ENCODE measurements at places on chromosomes 1 and 21.

DNA sequence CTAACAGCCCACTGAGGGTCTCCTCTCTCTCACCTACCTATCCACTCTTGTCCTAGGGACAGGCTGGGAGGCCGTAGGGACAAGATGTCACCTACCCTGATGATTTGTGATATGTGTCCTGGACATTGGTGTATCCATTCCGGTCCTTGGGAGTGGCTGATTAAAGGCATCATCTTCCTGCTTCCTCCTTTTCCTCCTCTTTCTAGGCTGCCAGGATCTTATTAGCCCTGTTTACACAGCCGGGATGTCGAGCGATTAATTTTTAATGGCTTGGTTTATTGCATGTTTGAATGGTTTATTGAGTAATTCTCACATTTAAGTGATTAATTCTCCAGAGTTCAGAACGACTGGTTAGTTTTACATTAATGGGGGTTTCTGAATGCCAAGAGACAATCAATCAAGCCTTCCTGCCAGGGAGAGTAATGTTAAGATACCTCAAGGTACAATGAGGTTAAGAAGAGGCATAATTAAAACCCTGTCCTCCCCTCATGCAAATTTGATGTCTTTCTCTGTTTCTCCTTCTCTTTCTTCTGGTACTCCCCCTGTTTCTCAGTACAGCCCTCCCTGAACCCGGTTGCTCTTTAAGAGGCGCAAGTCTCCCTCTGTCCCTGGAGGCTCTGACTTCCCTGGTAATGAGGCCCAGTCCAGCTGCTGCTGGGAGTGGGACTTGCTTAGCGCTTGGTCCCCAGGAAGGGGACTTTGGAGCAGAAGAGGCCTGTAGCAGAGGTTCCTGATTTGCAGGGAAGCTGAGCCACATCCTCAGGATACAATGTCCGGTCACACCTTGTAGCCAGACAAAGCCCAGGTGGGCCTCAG, 50.9 kb downstream of the ACTL8 start:
- DNase-seq, result no peak

DNA sequence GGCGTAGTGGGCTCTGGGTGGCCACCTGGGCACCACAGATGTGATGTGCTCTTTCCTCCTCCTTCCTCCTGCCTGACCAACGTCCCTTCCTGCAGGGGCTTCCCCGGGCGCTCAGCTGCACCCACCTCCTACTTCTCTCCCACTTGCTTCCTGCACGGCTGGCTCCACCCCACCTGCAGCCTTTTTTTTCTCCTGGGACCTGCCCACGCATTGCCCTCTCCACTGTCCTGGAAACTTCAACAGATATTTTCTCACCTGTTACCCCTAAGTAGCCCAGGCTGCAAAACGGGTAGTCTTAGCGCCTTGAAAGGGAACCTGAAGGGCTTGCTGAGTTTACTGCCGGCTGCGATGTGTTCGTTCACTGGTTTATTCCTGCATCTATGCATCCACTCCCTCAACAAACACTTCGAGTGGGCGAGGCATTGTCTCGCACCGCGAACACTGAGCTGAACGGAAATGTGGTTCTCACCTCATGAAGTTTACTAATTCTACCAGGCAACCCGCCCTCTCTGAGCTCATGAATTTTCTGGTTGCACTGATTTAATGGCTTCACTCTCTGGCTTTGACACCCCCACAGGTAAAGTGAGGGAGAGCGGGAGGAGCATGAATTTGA, 23.6 kb downstream of the ZBTB18 start:
- DNase-seq, result peak; percentile 63

DNA sequence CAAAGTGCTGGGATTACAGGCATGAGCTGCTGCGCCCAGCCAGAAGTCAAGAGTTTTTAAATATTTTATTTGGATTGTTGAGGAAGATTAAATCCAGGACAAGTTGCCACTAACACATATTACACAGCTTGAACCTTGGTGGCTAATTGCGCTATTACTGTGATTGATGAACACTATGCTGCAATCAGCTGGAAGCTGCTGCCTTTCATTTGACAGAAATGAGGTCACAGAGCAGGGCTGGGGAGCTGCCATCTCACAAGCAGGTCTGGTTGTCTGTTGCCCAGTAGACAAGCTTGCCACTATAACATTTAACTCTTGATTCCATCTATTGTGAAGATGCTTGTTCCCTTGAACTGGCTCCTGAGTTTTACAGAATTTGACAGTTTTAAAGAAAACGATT, 37.4 kb upstream of the NRDC start:
- no peak for DNase-seq

- DNase-seq, result no peak
Measured at GRCh38 chr21:32410916-32411315, 1.6 kb upstream of the EVA1C start.

DNA sequence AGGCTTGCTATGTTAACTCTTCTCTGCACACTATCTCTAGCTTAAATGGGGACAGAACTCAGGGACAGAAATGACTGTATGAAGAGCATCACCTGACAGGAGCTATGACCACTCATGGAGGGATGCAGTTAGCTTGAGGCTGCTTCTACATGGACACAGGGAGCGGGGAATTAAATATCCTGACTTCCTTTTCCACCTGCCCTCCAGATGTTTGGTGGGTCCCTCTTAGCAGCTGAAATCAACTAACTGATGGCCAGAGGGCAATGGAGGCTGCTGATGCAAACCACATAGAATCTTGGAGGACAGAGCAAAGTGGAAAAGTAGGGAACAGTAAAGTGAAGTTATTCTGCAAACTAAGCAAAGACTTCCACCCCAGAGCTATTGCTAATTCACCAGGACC, 214.1 kb downstream of the USH2A start:
- no peak for DNase-seq

DNA sequence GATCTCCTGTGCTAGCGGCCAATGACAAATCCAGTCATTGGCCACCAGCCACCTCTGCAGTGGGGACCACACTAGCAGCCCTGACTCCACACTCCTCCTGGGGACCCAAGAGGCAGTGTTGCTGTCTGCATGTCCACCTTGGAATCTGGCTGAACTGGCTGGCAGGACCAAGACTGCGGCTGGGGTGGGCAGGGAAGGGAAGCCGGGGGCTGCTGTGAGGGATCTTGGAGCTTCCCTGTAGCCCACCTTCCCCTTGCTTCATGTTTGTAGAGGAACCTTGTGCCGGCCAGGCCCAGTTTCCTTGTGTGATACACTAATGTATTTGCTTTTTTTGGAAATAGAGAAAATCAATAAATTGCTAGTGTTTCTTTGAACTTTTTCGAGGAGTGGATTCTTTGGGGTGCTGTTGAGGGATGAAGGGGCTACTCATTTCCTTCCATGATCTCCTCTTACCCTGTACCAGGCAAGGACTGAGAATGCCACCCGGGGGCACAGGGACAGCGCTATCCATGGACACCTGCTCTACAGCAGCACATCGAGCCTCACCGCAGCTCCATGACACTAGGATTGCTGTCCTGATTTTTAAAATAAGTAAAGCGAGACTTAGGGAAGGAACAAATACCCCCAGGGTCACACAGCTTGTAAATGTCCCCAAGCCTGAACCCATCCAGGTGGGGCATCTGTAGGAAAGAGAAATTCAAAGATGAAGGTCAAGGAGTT, 44.7 kb downstream of the TNNT2 start:
- DNase-seq, result no peak

DNA sequence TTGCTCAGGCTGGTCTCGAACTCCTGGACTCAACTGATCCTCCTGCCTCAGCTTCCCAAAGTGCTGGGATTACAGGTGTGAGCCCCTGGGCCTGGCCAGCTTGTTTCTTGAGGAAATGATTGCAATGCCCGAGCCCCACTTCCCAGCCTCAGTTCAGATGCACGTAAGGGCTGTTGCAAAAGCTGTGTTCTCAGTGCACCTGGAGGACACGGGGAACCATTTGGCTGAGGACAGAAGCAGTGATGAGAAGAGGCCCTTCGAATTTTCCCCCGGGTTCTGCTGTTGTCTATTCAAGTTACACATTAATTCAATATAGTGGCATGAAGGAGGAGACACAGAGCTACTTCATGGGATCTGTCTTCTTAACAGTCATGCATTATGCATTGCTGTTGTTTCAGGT, 78.8 kb upstream of the WDR26 start:
- no peak for DNase-seq

GRCh38 chr1:197470330-197470729, 202.3 kb downstream of the CRB1 start:
- DNase-seq, result no peak

- DNase-seq, result no peak
Measured at GRCh38 chr1:242454262-242455051, 70.0 kb downstream of the PLD5 start.

DNA sequence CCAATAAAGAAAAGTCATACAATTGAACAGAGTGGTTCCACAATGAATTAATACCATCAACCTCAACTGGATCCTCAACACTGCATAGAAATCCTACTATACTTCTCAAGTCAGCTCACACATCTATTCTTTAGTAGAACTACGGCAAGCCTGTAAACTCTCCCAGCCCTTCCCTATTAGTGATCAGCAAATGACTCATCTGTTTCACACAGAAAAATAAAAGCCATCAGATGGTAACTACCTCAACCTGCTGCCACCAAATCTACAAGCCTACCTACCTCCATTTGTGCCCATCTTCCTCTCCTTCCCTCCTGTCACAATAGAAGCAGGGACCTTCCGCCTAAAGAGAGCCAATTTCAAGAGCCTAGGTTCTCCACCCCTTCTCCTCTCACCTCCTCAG, 63.6 kb downstream of the DMAP1 start:
- DNase-seq, result no peak

- no peak for DNase-seq
Measured at GRCh38 chr1:180674603-180675530, 43.0 kb downstream of the XPR1 start.

DNA sequence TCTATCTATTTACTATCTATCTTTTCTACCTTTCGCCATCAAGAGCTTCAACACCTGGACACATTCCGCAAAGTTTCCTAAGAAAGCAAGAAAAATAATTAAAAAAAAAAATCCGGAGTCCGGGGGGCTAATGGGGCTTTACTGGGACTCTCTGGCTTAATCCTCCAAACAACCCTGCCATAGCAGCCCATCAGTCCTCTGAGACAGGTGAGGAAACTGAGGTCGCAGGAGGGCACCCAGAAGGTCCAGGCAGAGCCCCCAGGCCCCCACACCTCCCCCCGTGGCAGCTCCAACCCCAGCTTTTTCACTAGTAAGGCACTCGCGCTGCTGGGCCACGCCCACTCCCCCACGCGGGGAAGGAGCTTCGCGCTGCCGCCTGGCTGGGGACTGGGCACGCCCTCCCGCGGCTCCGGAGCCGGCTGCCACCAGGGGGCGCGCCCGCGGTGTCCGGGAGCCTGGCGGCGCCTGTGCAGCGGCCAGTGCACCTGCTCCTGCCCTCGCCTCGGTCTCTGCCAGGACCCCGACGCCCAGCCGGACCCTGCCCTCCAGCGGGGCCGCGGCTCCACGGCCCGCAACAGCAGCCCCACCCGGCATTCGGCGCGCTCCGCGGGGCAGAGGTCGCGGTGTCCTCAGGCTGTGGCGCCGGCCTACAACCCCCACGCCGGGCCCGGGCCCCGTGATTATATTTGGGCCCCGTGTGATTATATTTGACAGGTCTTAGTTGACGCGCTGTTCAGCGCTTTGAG, 54.1 kb upstream of the SAMD11 start:
- peak; percentile 71 for DNase-seq

- no peak for DNase-seq
Measured at GRCh38 chr21:16863908-16864307, 648.9 kb upstream of the CXADR start.

DNA sequence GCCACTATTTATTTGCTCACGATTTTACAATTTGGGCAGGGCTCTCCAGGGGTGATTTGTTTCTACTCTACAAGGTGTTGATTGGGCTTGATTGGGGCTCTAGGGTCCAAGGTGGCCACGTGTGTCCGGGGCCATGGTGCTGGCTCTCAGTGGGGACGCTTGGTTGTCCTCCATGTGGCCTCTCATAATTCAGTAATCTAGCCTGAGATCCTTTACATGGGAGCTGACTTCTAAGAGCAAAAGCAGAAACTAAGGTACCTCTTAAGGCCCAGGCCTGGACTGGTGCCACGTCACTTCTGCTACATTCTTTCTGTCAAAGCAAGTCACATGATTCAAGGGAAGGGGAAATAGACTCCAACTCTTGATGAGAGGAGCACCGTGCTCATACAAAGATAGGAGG, 8.1 kb upstream of the PSRC1 start:
- DNase-seq, result no peak

Measured in stimulated activated CD8-positive, alpha-beta memory T cell treated with anti-CD3 and anti-CD28 coated beads, Interleukin-7, amount 100 ng/mL, for 4 hours (primary cell).